ENCODE measurements at places on chromosomes 5 and 9.
A peak's percentile ranks its signal among the peaks of the same experiment; 100 is the strongest.

DNA sequence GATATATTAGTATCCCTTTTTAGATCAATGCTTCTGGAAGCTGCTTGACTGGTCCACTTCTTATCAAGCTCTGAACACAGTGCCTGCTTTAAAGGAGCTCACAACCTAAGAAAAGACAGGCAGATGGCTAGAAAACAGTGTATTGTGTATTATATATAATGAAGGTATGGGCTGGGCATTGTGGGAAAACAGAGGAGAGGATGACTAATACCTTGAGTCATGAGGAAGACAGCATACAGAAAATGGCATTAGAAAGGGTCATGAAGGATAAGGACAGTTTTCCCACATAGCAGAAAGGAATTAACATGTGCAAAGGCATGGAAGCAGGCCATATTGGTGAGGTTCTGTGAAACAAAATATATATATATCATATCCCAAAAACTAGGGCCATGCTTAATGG is 309.6 kb downstream of the MLLT3 start:
- DNase-seq, result no peak

- DNase-seq, result no peak
Measured at GRCh38 chr5:122175852-122176251, 46.5 kb downstream of the ZNF474 start.

DNA sequence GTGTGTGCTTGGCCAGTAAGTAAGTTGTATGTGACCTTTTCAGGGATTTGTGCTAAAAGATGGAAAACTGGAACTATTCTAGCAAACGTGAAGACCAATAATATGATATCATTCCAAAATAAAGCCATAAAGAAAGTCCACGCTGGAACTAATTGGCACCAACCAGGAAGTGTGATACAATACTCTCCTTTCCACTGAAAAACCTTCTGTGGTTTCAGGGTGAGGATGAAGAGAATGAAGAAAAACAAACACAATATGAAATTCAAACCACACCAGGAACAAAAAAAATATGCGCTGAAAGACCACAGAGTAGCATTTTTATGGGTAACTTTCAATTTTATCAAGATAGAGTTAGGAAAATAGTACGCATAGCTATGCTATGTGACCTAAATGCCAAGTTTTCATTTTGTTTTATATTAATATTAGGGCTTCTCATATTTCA is 105.8 kb downstream of the EFNA5 start:
- DNase-seq, result no peak

DNA sequence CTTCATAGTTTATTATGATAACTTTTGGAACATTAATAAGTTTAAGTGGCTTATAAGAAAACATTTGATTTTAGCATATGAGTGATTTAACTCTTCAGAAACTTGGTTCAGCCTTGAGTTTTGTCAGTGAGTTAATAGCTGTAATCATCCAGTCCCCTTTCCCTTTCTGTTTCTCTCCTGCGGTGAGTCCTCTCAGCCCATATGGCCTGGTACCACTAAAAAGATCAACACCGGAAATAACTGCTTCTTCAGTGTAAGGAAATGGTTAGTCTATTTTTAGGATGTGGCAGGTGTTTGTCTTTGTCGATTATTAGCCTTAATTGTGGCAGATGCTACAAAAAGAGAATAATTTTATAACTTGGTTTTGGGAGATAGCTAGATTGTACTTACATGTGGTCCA is 120.2 kb upstream of the GRHPR start:
- peak; percentile 65 for DNase-seq

DNA sequence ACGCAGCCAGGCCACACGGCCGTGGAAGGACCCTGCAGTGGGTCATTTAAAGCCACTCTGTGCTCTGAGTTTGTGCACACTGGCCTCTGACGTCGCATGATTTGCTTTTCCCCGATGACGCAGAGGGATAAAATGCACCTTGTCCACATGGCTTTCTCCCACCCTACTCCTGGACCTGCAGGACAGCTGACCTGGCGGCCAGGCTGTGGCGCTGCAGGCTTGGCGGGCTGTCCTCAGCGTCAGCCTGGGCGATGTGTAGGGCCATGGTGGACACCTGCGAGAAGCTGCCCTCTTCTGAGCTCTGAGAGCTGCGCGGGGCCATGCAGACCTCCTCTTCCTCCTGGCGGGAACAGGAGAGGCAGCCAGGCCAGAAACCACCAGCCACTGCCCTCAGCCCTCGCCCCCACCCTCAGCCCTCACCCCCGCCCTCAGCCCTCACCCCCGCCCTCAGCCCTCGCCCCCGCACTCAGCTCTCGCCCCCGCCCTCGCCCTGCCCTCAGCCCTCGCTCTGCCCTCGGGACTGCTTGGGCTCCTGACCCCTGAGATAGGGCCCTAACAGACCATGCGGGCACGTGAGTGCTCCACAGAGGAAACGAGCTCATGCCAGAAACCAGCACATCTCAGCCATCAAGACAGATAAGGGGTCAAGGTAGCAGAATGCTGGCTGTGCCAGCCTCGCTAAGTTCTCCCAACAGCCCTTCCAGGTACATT is 20.0 kb upstream of the SCGB3A1 start:
- DNase-seq, result no peak

GRCh38 chr9:93667627-93668026 is 91.2 kb downstream of the PHF2 start:
- no peak for DNase-seq

Data from Kasumi-1 (cell line).